Renal cortex interstitium (tissue), 15 donors: ENCODE measurements at places on chromosomes 3 and 15. TPM values are rescaled to one million over a fixed set of nuclear protein-coding genes. Genes with fewer than 3 reads are reported as not detected.

GRCh38 chr15:83559310-83559966 lies 94.5 kb upstream of the ADAMTSL3 start:
- peak; percentile 41 for DNase-seq

DNA sequence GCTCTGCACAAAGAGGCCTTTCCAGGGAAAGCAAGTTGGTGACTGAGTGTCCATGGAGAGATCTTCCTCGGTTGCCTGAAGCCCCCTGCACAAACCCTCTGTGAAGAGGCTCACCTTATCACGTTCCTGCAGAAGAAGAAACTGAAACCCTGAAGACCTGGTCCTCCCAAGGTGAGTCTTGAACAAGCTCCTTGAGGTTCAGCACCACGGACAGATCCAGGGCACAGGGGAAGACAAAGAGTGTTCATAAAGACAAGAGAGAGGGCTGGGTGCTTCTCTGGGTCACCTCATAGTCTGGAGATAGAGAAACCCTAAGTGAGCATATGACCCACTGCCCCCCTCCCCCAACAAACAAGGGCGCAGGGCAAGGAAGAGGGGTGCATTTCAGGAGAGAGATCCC lies 21.7 kb upstream of the TBC1D21 start:
- DNase-seq = peak; percentile 52

GRCh38 chr3:129295286-129295685 lies 16.6 kb downstream of the HMCES start:
- no peak for DNase-seq

DNA sequence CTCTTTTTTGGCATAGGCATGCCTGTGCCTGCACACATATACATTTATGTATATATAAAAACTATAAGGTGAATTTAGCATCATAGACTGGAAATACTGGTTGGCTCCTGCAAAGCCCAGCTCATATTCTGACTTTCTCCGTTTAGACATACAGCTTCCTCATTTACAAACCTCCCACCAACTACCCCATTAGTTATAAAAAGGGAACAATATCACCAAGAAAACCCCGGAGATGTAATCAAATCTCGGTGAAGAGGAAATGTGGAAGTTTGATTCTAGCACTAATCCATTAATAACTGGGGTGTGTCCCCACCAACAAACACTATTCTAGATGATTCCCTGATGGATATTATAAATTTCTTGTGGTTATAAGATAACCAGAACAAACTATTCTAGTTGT lies 517.7 kb upstream of the TBL1XR1 start:
- no peak for DNase-seq

DNA sequence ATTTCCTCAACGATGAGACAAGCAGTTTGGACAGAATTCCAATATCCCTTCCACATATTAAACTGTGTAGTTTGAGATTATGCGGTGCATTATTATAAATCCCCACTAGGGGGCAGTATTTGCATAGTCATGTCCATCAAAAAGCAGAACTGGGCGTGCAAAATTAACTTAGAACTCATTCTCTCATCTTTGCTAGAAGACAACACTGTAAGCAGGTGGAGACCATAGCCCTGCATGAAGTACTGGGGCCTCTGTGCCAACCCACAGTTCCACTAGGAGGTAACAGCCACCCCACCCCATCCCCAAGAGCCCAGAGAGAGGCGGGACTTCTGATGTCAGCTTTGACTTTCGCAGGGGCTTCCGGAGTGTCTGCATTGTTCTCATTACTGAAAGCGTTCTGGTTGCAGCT lies 106.6 kb upstream of the TMC3 start:
- DNase-seq = peak; percentile 76

DNA sequence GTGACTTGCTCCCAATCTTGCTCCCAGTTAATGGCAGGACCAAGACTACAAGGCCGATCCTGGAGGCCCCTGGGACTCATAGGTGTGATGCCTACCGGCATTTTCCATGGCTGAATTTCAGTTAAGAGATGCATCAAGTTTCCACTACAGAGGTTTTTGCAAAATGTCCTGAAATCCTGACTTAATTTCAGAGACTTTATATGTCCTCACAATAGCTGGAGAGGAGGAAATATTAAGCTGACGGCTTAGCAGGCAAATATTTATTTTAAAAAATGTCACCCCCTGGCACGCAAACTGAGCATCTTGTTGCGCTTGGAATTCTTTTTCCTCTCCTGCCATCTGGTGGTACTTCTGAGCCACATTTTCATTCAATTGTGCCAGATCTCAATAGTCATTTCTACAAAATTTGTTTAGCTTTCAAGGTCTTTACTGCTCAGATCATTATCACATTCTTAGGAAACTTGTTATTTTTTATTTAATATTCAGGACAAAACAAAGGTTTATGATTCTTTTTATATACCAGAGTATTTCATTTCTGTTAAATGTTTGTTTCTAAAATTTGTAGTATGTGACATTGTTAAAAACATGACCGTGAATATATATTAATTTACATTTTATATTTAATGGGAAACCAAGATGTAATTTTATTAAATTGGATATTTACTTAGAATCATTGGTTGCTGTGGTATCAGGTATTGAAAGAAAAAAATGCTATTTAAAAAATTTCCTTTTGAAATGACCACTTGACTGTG lies 189.2 kb upstream of the THRB start:
- peak; percentile 13 for DNase-seq

- no peak for DNase-seq
These were observed 135.2 kb downstream of the TLE3 start for GRCh38 chr15:69962561-69962960.

DNA sequence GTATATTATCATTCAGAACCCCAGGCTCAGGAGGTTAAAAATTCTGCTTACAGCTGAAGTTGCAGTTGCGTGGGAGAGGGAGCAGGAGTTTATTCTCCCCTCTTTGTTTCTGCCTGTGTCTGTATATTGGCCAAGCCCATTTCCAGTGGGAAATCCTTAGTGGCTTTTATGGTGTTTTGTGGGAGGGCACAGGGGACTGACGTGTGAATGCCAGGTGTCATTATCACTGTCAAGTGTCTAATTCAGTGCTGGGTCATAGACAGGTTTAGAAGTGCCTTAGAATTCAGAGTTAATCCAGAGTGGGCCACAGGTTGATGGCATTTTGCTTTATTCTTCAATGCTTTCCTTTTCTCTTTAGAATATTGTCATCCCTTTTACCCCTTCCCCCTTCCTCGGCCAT lies 33.4 kb downstream of the SLCO3A1 start:
- DNase-seq = no peak

DNA sequence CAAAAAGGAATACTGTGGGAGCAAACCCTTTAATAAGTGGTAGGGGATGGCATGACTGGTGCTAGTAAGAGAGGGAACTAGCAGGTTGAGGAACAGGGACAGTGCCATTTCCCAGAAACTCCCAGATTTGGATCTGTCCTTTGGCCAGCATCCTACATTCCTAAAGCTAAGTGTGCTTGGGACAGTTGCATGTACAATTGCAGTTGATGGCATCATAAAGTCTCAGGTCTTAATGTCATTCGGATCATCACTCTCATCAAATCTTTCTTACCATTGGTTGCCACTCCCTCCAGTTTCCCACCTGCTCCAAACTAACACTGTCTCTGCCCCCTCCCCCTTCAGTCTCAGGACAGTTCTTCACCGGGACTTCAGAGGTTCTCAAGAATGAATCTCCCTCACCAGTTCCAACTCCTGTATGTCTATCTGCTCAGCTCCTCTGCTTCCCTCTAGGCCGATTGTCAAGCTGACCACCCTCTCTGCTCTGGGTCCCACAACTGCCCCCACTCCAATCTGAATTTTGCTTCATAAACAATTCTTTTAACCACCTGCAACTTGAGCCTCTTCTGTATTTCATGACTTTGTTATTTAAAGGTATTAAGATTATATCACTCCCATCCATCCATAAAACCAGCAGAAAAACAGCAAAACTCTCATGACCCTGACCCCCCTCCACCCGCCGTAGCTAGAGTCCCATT lies 260.8 kb downstream of the CGGBP1 start:
- DNase-seq = no peak

GRCh38 chr3:134242649-134243617 lies 7.7 kb downstream of the RYK start:
- no peak for DNase-seq

DNA sequence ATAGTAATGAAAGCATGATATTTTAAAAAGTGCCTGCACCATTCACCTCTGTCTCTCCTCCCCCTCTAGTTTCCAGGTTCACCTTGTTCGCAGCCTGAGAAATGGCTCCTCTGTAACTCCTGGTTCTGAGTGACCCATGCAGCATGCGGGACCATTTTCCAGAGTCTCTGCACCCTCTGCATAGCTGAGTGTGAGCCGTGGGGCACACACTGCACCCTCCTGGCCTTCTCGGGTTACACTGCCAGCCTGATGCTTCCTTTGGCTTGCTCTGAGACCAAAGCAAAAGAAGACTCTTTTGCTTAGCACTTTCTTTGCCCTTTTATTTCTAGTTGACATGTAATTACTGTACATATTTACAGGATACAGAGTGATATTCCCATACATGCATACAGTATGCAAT lies 287.3 kb downstream of the GABRG3 start:
- no peak for DNase-seq

GRCh38 chr3:196634224-196634623 lies 5.3 kb upstream of the NRROS start:
- DNase-seq = no peak

GRCh38 chr3:143608966-143609365 lies 239.3 kb downstream of the SLC9A9 start:
- DNase-seq = no peak

DNA sequence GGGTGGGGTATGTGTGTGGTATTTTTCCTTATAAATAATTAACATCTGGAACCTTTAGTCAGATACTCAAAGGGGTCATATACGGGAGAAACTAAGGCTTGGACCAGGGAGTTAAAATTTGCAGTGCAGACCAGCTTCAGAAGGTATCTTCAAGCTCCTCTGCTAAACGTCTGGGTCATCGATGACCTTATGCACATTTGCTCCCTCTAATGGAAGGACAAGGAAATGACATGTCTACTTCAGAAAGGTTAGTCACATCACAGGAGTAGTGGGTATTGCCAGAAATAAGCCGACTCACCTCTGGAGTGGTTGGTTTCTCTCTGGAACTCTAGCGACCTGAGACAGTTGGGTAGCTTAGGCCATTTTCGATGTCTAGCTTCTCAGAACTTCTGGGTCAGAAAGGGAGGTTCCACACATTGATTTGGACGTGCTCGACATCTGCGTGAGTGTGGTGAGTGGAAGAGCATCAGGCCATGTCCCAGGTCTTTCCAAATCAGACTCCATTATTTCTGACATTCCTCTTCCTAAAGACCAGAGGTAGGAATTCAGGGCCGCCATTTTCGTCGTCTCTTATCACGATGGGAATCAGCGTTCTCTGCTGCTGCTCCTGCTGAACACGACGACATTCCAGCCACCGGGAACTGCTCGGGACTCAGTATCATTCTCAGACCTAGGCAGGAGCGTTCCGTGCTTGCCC lies 31.8 kb upstream of the RASA2 start:
- DNase-seq = no peak

GRCh38 chr3:47318916-47319315 lies 36.2 kb downstream of the KLHL18 start:
- no peak for DNase-seq

GRCh38 chr15:77440378-77440999 lies 19.8 kb downstream of the HMG20A start:
- no peak for DNase-seq

- DNase-seq = no peak
These were observed 11.3 kb upstream of the OXSR1 start for GRCh38 chr3:38154033-38154494.

DNA sequence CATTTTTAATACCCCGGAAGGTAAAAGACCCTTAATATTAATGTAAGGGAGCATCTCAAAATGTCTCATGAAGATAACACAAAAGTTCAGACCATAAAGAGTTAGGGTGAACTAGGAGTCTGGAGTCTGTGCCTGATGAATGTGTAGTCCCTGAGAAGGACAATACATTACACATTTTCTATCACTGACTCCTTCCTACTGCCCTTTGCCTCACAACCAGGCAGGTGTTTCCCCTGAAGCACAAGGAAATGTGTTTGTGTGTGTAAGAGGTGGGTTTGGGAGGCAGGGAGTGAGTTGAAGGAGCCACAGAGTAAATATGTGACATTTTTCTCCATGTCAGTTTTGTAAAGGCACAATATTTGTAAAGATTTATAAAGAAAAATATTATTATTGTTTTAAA lies 59.1 kb downstream of the SSR3 start:
- no peak for DNase-seq

DNA sequence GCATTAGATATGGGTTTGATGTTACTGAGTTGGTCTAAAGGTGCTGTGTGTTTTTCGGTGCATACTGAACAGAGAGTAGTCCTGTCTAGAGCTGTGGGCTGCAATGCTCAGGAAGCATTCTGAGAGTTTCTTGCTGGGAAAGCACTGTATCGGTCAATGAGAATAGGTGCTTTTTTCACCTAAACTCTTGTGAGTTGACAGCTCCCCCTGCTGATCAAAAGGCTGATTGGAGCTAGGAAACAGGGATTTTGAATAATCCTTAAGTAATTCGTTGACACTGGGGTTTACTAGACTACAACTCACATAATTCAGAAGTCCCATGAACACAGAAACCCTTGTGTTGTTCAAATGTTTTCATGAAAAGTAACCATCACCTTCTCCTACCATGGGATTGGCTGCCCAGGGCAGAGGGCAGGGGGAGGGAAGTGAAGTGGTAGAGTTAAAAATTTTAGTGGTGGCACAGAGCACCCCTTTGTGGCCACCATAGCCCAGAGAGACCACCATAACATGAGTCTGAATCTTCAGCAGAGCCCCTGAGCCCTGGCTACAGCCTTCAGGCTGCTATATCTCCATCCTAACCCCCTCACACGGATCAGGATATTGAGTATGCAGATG lies 13.0 kb upstream of the MANF start:
- DNase-seq = peak; percentile 49

DNA sequence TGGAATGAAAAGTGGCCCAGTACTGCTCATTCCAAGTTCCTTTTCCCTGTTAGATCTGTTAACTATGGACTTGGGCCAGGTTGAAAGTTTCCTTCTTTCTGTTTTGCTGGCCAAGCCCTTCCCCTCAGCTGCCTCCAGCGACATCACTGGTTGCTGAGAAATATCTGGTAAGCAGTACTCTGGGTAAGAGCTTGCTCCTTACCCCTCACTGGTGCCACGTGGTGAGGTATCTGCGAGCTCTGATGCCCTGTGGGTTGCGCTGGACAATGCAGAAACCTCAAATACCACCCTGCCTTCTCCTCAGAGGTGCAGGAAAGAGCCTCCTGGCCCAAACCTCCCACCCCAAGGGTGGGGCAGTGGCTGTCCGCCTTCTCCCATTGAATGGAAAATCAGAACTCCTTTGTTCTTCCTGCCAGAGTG lies 42.9 kb upstream of the APH1B start:
- no peak for DNase-seq

GRCh38 chr3:117105686-117106085 lies 396.1 kb downstream of the TUSC7 start:
- DNase-seq = no peak

- DNase-seq = no peak
These were observed 84.2 kb downstream of the SMAD6 start for GRCh38 chr15:66786222-66786621.

The GRK7 gene
- 0.11 TPM for polyA plus RNA-seq

The THBS1 gene
- 153 TPM for polyA plus RNA-seq
